ENCODE measurements at places on chromosomes 2 and 18. TPM values are rescaled to one million over a fixed set of nuclear protein-coding genes. Genes with fewer than 3 reads are reported as not detected.

PLEK gene
- total RNA-seq, result 1.5 TPM

GRCh38 chr2:12965540-12966269, 249.0 kb downstream of the TRIB2 start:
- no peaks in the 10 kb centered on the region for H3K27me3 ChIP-seq
- no peak overlapping the region for H3K4me3 ChIP-seq
- H3K4me1 ChIP-seq, result no peaks in the 10 kb centered on the region
- no peak for DNase-seq
- no peak overlapping the region for H3K27ac ChIP-seq

SCLY gene
- 7.3 TPM for total RNA-seq

- H3K27me3 ChIP-seq, result no peaks in the 10 kb centered on the region
- DNase-seq, result no peak
- no peak overlapping the region for H3K4me3 ChIP-seq
- H3K4me1 ChIP-seq, result peaks cover 25% of the 10 kb centered on the region
- no peak overlapping the region for H3K27ac ChIP-seq
- peaks cover 4% of the 10 kb centered on the region for H3K36me3 ChIP-seq
Observed at GRCh38 chr2:217846321-217846743, 156.5 kb downstream of the TNS1 start.

POTEJ gene
- not detected for total RNA-seq

PGAP1 gene
- 22.8 TPM for total RNA-seq

DNA sequence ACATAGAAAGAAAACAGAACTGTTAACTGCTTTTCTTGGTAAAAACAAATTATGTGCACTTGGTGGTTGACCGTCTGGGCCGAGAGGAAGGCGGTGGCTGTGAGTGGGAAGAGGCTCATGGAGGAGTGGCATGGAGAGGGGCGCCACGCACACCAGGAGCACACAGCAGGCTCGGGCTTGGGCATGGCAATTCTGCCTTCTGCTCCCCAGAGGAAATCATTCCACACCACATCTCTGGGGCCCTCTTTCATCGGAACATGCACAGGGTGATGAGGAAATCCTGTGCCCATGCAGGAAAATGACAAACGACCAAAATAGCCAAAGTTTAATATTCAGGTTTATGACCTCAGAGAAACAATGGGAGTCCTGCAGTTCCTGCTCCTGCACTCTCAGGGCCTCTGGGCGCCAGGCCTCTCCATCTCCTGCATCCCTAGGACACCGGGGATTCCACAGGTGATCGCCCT, 26.4 kb downstream of the WDFY1 start:
- no peaks in the 10 kb centered on the region for H3K36me3 ChIP-seq
- no peak overlapping the region for H3K4me3 ChIP-seq
- no peaks in the 10 kb centered on the region for H3K4me1 ChIP-seq
- H3K27me3 ChIP-seq, result no peaks in the 10 kb centered on the region

OSR1 gene
- total RNA-seq, result 5.3 TPM

GRCh38 chr2:213015387-213016165, 135.8 kb downstream of the IKZF2 start:
- H3K4me1 ChIP-seq, result no peaks in the 10 kb centered on the region
- H3K27me3 ChIP-seq, result no peaks in the 10 kb centered on the region
- no peaks in the 10 kb centered on the region for H3K36me3 ChIP-seq

GRCh38 chr2:82098617-82099016, 1794.1 kb upstream of the LRRTM1 start:
- no peak for DNase-seq
- H3K27me3 ChIP-seq, result no peaks in the 10 kb centered on the region
- H3K27ac ChIP-seq, result no peak overlapping the region
- H3K36me3 ChIP-seq, result no peaks in the 10 kb centered on the region

- no peak overlapping the region for H3K27ac ChIP-seq
- peaks cover 2% of the 10 kb centered on the region for H3K4me1 ChIP-seq
Observed at GRCh38 chr2:55140316-55141219, 90.3 kb upstream of the RTN4 start.

HYCC2 gene
- total RNA-seq, result 21.1 TPM

GRCh38 chr18:70418546-70419311, 129.9 kb downstream of the SOCS6 start:
- no peak overlapping the region for H3K4me3 ChIP-seq
- H3K4me1 ChIP-seq, result peaks cover 1% of the 10 kb centered on the region
- H3K36me3 ChIP-seq, result no peaks in the 10 kb centered on the region
- DNase-seq, result no peak

ATP8B1 gene
- 5.2 TPM for total RNA-seq

KIAA2012 gene
- not detected for total RNA-seq

PXDN gene
- 51.2 TPM for total RNA-seq

DNA sequence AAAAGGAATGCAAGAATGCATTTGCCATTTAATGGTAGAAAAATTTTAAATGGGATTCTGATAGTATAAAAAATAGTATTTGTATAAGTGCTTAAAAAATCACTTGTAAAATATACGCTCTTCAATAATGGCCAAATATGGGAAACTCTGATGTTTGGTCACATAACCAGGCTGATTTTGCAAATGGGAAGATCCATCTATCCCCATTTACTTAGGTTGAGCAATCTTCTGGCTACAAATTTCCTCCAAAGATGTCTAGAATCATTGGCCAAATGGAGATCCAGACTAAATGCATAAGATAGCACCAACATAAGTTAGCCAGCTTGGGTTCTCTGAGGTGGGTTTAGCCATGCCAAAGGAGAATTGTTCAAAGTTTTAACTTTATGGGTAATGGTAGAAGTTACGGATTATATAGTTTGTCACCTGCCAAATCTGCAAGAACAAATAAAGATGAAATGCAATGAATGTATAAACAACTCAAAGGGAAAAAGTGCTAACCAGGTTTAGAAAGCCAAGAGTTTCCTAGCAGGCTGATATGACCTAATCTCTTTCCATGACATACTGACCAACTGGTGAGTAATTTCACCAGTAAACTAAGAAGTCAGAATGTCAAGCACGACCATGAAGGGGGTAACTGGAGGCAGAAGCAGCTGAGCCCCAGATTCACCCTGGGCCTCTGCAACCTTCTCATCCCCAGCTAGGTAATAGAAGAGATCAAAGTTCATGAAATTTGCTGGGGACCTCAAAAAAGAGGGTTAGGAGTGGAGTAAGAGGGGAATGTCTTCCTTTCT, 10.0 kb downstream of the RHOB start:
- H3K4me3 ChIP-seq, result no peak overlapping the region
- no peaks in the 10 kb centered on the region for H3K27me3 ChIP-seq
- no peaks in the 10 kb centered on the region for H3K36me3 ChIP-seq
- no peak for DNase-seq
- H3K27ac ChIP-seq, result no peak overlapping the region

RGPD3 gene
- 0.60 TPM for total RNA-seq

GRCh38 chr18:49968644-49969309, 155.4 kb upstream of the ACAA2 start:
- no peak overlapping the region for H3K4me3 ChIP-seq
- no peaks in the 10 kb centered on the region for H3K36me3 ChIP-seq
- no peaks in the 10 kb centered on the region for H3K27me3 ChIP-seq

LMAN1 gene
- total RNA-seq, result 66.3 TPM

DNA sequence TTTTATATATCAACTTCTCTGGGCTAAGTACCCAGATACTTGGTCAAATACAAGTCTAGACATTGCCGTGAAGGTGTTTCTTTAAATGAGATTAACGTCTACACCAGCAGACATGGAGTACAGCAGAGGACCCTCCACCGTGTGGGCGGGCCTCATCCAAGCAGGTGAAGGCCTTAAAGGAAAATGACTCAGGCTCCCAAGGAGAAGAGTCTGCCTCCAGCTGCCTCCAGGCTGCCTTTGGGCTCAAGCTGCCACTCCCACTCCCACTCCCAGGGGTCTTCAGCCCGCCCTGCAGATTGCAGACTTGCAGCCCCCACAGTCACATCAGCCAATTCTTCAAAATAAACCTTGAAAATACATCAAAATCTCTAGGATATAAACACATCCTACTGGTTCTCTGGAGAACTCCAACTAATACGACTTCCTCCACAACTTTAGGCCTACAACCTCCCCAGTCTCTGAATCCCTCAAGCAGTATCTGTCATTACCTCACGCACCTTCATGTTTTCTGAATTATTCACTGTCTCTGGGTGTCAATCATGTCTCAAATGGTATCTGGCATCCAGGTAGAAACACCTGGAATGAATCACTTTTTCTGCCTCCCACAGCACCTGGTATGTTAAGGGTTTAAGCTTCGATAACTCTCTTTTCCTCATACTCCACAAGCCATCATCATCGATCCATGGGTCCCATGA, 6.9 kb downstream of the ITGB1BP1 start:
- H3K36me3 ChIP-seq, result no peaks in the 10 kb centered on the region
- H3K27me3 ChIP-seq, result no peaks in the 10 kb centered on the region
- peaks cover 1% of the 10 kb centered on the region for H3K4me1 ChIP-seq
- H3K27ac ChIP-seq, result no peak overlapping the region
- DNase-seq, result no peak

REV1 gene
- total RNA-seq, result 43.6 TPM

DNA sequence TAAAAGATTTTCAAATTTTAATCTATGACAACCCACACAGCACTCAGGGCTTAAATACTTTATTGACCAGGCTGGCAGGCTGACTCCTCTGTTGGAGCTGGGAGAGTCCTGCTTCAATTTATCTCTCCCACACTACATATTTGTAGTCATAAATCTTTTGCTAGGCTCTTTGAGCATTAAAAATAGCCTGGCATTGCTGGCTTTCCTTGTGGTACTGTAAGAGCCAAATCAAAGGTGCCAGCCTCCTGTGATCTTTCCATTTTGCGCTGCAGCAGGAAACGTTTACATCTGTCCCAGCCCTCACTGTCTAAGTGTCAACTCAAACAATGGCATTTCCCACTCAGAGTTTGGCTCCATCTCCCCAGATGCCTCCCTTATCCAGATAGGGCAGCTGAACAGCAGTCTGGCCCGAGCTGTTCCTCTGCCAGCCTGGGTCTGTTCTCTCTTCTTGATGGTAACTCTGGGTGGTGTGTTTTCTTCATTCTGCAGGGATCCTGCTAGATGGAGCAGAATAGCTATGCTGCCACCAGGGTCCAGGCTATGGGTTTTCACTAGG, 62.1 kb downstream of the LRRTM1 start:
- no peaks in the 10 kb centered on the region for H3K4me1 ChIP-seq
- H3K27me3 ChIP-seq, result no peaks in the 10 kb centered on the region
- H3K4me3 ChIP-seq, result no peak overlapping the region
- DNase-seq, result no peak
- no peaks in the 10 kb centered on the region for H3K36me3 ChIP-seq
- no peak overlapping the region for H3K27ac ChIP-seq

DNA sequence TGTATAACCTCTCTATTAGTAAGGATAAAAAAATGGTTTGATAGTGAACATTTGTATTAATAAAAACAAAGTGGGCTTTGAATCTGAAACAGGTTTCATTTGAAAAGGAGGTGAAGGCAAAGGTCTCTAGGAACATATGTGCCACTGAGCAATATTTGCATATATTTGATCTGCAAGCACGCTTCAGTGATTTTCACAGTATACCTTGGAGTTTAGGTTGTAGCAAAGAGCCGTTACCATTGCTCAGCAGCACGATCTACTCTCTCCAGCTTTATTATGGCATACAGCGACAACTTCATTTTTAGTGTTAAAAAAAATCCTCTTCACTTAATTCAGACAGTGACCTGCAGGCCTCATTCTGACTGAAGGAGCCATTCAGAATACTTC, 75.8 kb upstream of the ZEB2 start:
- peaks cover 3% of the 10 kb centered on the region for H3K4me1 ChIP-seq
- no peak overlapping the region for H3K4me3 ChIP-seq
- DNase-seq, result no peak

GRCh38 chr18:57167617-57168308, 20.9 kb downstream of the BOD1L2 start:
- no peak for DNase-seq
- no peak overlapping the region for H3K4me3 ChIP-seq
- H3K27ac ChIP-seq, result no peak overlapping the region
- no peaks in the 10 kb centered on the region for H3K4me1 ChIP-seq

NLRC4 gene
- total RNA-seq, result 0.15 TPM

DNA sequence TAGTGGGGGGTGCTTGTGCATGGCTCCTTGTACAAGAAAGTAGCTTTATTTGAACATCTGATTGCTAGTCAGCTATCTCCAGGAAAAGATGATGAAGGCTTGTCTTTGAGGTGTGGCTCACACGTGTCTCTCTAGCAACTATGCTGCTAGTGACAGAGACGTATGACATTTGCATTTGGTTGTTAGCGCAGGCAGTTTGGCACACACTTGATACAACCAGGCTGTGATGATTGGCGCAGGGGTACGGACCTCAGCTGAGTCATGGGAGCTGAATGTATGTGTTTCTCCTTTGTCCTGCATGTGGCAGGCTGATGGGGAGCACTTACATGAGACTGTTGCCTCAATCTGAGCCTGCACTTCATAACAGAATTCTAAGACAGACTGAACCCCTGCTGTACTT, 29.6 kb downstream of the PTCD3 start:
- no peak overlapping the region for H3K4me3 ChIP-seq
- no peak for DNase-seq
- H3K27ac ChIP-seq, result no peak overlapping the region
- no peaks in the 10 kb centered on the region for H3K4me1 ChIP-seq
- no peaks in the 10 kb centered on the region for H3K36me3 ChIP-seq
- H3K27me3 ChIP-seq, result no peaks in the 10 kb centered on the region

DNA sequence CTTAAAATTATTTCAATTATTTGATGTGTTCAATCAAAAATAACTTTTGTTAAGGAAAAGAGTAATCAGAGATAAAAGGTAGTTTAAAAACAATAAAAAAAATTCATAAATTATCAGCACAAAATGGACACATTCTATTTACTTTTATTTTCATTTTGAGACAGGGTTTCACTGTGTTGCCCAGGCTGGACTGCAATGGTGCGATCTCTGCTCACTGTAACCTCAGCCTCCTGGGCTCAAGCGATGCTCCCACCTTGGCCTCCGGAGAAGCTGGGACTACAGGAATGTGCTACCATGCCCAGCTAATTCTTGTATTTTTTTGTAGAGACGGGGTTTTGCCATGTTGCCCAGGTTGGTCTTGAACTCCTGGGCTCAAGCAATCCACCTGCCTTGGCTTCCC, 47.1 kb downstream of the LPIN2 start:
- no peak for DNase-seq
- peaks cover 10% of the 10 kb centered on the region for H3K4me1 ChIP-seq
- H3K4me3 ChIP-seq, result no peak overlapping the region
- H3K36me3 ChIP-seq, result no peaks in the 10 kb centered on the region
- H3K27me3 ChIP-seq, result no peaks in the 10 kb centered on the region

- H3K4me1 ChIP-seq, result no peaks in the 10 kb centered on the region
- H3K27me3 ChIP-seq, result no peaks in the 10 kb centered on the region
- DNase-seq, result no peak
- no peak overlapping the region for H3K27ac ChIP-seq
- H3K36me3 ChIP-seq, result no peaks in the 10 kb centered on the region
- no peak overlapping the region for H3K4me3 ChIP-seq
Observed at GRCh38 chr18:76643996-76644395, 149.0 kb upstream of the ZNF516 start.

- no peaks in the 10 kb centered on the region for H3K36me3 ChIP-seq
- no peak overlapping the region for H3K4me3 ChIP-seq
- no peaks in the 10 kb centered on the region for H3K27me3 ChIP-seq
Observed at GRCh38 chr2:218721488-218721887, 10.9 kb downstream of the TTLL4 start.

- no peaks in the 10 kb centered on the region for H3K4me1 ChIP-seq
- no peak overlapping the region for H3K4me3 ChIP-seq
- no peaks in the 10 kb centered on the region for H3K27me3 ChIP-seq
- H3K36me3 ChIP-seq, result no peaks in the 10 kb centered on the region
- no peak for DNase-seq
Observed at GRCh38 chr2:179106342-179106675, 56.4 kb upstream of the CCDC141 start.

ARHGAP25 gene
- 9.5 TPM for total RNA-seq

- no peaks in the 10 kb centered on the region for H3K36me3 ChIP-seq
- no peak overlapping the region for H3K4me3 ChIP-seq
- no peak overlapping the region for H3K27ac ChIP-seq
Observed at GRCh38 chr2:11521775-11522174, 12.1 kb upstream of the GREB1 start.
